ENCODE measurements at places on chromosomes 1 and 21.

DNA sequence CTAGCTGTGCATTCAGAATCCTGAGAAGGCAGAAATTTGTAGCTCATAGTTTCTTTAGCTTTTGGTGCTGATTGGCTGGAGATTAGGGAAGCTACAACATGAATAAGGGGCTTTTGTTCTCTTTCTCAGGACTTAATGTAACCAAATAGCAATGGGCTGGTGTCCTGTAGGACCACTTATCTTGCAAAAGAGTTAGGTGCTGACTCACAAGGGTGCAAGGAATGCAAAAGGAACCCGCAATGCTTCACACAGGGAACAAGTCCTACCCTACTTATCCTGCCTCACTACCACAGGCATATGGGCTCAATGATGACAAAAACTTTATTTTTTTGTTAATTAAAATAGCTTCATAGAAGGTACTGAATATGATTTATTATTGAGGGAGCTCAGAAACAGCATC lies 541.5 kb downstream of the AMY1C start:
- DNase-seq, result no peak

DNA sequence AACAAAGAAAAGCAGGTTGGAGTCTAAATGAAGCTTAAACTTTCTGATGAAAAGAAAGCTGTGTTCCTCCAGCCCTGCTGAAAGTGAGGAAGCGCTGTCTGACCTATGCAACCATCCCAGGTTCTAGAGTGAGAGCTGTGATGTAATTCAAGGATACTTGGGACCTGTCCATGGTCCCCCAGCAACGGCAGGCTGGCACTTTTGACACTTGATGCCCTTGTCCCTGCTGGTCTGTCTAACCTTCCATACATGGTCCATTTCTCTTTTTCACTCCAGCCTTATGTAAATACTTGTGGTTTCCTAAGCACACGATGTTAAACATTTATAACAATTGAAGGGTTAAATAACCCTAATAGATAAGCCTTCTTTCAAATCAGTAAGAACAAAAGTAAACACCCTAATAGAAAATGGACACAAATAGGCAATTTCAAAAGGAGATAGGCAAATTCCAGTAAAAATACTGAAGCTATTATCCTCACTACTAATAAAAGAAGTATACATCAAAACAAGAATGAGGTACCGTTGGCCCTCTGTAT lies 17.7 kb upstream of the KDM4A start:
- DNase-seq, result no peak

DNA sequence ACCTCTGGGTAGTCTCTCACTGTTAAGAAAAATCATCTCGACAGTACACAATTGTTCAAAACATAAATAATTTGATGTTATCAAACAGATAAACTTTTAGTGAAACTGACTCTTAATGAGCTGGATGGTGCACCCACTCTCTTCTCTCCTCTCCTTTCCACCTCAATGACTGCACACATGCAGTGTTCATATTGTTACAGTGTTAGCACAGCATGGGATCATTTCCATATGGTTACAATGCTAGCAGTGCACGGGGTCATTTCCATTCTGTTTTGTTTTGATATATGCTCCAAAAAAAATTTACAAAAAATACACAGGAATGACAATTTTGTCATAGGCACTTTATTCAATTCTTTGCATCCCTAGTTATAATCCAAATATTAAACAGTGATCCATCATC lies 26.4 kb upstream of the RNF187 start:
- DNase-seq, result no peak

DNA sequence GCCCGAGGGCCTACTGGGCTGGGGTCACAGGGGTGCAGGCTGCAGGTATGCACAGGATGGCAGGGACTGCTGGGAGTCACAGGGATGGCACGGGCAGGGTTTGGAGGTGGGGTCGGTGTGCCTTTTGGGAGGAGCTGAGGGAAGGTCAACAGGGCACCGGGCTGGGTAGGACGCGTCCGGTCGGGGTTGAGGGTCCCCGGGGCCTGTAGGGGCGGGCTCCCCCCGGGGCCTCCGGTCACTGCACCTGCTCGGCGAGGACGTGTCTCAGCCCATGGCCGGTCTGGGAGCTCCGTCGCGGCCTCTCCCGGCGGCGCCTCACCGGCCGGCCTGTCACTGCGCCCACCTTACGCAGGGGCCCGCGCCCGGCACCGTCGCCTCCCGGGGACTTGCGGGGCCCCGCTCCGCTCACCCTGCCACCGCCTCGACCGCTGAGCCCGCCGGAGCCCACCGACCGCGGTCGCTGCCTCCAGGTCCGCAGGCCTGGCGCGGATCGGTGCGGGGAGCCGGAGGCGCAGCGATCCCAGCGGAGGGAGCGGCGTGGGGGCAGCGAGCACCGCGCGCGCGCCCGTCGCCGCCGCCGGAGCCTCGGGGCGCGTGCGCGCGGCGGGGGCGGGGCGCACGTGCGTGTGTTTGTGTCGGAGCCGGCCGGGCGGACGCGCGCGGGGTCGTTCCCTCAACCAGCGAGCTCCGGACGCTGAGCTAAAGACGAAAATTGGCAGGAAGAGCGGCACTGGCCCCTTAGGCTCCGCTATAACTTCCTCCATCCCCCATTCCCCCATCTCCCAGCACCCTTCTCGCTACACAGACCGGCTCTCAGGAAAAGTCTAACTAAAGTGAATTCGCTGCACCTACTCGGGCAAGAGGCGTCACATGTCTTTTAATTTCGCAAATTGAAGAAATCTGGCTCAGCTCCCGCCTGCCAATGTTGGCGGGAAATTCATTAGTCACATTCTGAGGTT lies at the start of gene AMIGO1:
TSS of gene AMIGO1 (minus strand) at position 552 of the 959 bp plus-strand sequence. CDS start 815 bp downstream, outside the sequence.
- DNase-seq, result no peak

GRCh38 chr1:180136331-180136967 lies 18.2 kb upstream of the QSOX1 start:
- peak; percentile 13 for DNase-seq

GRCh38 chr1:48969971-48970370 lies 193.3 kb upstream of the BEND5 start:
- DNase-seq, result no peak

GRCh38 chr1:168879896-168880734 lies 151.1 kb upstream of the DPT start:
- no peak for DNase-seq

DNA sequence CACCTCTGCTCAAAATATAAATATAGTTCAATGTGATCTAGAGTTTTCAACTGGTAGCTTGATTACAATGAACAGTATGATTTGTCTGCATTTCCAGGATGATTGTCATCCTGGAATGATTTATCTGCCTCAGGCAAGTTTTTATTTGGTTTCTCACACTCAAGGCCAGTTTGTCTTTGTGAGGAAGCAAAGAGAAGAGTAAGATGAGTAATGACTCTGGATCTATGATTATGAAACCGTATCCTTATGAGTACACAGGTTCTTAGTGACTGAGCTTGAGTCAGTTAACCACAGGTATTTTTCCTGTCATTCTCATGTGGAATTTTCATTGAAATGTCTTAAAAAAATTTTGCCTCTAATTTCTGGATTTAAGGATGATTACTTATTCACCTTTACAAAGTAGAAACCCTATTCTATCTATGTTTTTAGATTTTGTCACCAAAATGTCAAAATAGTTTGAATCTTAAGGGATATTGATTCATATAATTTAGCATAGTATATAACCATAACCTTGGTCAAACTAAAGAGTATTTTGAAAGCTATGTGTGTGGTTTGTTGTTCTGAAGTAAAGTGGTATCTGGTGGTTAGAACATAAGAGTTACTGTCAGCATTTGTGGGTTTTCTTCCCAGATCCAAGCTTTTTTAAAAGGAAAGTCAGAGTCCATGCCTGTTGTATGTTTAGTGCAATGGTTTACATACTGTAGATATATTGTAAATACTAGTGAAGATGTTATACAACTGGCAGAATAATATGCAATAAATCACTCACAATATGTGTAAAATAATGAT lies 145.0 kb downstream of the RASAL2 start:
- DNase-seq, result peak; percentile 54

GRCh38 chr1:226708342-226708780 lies 30.7 kb downstream of the ITPKB start:
- peak; percentile 29 for DNase-seq

DNA sequence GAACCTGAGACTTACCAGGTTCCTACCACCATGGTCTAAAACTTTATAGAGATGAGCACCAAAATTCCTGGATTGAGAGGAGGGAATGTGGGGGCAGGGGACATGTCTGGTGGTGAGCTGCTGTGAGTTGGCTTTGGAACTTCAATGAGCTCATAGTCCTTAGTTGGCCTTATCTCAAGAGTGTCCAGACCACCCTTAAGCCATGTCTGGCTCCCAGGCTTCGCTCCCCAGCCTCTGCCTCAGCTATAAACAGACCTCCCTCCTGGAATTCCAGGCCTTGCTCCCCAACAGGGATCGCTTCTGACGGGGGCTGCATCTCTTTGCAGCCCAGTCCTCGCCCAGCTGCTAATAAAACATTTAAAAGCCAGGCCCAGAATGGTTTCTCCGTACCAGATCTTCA lies 19.5 kb downstream of the ATF3 start:
- DNase-seq, result no peak

DNA sequence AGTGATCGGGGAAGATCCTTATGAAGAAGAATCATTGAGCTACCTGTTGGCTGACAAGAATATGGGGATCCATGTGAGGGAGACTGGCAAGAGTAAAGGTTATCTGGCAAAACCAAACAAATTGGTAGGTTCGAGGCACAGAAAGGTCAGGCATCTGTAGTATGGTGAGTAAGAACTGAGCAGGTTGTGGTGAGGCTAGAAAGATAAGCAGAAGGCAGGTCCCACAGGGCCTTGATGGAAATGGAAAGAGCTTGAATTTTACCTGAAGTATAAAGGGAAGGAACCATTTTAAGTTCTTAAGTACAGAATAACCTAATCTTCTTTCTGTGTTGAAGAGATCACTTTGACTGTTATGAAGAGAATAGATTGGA lies 11.1 kb downstream of the PTPRC start:
- DNase-seq, result no peak

- DNase-seq, result no peak
Observed at GRCh38 chr1:206722751-206723461, 38.2 kb downstream of the MAPKAPK2 start.

DNA sequence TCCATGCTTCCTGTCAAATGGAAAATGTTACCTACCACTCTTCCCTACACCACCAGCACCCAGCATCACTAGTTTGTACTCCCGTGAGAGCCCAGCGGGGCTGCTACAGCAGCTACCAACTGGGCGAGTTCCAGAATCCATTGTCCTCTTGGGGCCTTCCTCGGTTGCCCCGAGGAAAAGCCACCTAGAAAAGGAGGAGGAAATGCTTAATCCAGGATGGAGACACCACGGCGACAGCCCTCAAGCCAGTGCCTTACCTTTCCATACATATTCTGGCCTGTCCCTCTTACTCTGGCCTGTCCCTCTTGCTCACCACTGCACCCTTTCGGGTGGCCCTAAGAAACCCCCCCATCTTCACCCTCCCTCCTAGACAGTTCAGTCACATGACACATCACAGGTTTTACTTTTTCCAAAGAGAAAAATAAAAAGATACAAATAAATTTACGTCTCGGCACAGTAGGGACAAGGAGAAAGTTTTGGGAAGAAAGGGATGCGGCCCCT lies 478 bp downstream of the RIT1 start:
- DNase-seq, result no peak

Data from MV-4-11 (cell line).